ENCODE measurements at places on chromosomes 4 and X.

GRCh38 chrX:15349046-15349445, 13.7 kb upstream of the PIGA start:
- DNase-seq, result peak; percentile 34

DNA sequence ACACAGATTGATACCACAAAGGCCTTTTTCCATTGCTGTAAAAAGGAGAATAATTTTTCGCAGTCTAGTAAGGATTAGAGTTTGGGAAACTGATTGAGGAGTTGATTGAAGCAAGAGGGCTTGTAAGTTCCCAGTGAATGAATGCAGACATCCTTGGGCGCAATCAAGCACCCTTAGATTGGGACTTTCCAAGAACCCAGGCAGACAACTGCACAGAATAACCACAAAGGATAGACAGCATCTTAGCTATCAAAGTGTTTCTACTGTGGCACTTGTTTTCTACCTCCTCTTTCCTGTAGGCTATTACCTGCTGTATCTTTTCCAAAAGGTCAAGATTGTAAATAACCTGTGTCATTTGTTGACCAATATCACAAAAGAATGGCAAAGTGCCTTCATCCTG, 2.6 kb downstream of the COX18 start:
- no peak for DNase-seq

GRCh38 chrX:139554376-139554775, 23.8 kb downstream of the F9 start:
- no peak for DNase-seq

- DNase-seq, result no peak
Measured at GRCh38 chrX:9482837-9483236, 18.0 kb downstream of the TBL1X start.

- no peak for DNase-seq
Measured at GRCh38 chrX:10965174-10965798, 145.8 kb upstream of the HCCS start.

DNA sequence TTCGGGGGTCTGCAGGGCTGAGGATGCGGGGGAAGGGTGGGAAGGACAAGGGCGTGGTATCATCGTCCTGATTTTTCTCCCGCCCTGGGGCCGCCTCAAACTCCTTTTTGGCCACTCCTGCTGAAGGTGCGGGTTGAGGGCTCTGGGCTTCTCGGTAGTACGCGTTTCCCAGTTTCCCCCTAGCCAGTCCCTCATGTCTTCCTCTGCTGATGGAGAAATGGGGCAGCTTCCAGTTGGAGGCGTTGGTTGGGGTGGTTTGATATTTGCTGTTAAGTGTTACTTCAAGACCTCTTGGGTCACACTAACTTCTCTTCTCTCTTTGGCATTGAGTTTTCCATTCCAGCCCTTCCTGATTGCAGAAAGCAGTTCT, 482 bp downstream of the GSTCD start:
- DNase-seq, result peak; percentile 4

DNA sequence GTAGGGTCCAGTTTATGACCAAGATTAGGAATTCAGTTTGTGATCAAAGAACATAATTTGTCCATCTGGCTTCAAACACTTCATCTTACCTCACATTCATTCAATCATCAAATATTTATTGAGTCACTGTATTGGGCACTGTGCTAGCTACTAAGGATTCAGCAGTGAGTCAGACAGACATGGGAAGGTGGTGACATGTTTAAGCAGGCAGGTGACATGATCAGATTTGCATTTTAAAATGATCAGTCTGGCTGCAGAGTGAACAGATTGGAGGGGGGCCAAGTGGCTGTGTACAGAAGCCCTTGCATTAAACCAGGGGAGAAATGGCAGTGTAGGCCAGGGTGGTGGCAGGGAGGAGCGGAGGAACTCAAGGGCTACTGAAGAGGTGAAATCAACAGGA, 25.1 kb upstream of the APLN start:
- peak; percentile 10 for DNase-seq

DNA sequence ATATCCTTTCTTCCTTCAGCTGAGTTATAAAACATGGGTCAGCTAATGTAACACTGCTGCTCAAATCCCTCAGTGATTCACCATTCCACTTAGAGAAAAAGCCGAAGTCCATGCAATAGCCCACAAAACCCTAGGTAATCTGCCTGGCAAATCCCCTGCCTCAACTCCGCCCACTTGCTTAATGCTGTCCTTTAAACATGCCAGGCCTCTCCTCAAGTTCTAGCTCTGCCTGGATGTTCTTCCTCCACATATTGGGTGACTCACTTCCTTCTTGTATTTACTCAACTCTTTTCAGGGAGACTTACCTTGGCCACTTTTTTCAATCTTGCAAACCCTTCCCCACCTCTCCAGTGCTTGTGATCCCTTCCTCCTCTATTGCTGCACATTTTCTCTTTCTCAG, 89.8 kb downstream of the EMCN start:
- no peak for DNase-seq

Measured in NCI-H1436 (cell line).